ENCODE measurements at places on chromosomes 7 and 10.

GRCh38 chr10:132827423-132827789 is 41.5 kb upstream of the NKX6-2 start:
- DNase-seq: no peak

DNA sequence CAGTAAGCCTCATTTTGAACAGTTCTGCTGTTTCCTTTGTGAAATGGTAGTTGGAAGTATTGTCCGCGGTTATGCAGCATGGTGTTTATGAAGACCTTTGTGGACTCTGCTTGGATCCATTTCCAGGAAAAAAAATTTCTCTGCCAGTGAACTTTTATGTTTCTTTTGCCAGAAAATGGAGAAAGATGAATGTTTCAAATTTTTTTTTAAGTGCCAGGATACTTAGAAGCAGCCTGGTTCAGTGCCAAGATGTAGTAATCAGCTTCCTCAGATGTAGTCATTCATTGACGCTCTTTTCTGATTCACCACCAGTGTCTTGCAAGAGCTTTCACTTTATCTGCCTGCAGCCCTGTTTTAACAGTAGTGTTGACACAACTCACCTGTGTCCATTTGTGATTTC is 258.2 kb downstream of the SDK1 start:
- no peak for DNase-seq

DNA sequence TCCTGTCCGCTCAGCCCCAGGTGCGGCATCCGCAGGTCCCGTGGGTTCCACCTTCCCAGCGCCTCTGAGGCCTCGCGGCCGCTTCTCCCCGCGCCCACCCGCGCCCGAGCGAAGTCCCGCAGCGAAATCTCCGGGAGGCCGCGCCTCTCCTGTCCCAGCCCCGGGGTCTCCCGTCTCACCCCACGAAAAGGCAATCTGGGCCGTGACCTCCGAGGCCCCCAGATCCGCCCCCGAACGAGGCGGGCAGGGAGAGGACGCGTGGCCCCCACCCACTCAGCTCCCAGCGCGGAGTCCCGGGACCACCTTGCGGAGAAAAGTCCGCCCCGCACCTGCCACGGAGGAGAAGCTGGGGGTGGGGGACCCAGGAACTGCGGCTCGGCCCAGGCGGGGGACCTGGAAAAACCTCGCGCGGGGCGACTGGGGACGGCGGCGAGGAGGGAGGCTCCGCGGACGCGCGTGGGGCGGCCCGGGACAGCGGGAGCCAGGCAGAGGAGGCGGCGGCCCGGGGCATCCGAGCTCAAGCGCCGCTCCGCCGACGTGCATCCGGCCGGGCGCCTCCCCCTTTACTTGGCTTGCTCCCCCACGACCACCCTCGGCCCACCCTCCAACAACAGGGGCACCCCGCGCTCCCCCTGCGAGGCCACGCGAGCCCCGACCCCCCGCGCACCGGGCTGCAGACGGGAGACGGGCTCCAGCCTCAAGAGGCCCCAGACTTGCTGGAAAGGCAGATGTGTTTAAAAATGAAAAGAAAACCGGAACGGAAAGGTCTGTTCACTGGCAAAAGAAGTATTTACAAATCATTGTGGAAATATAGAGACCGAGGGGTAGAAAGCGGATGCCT is 33.0 kb upstream of the RNF32 start:
- DNase-seq: no peak

DNA sequence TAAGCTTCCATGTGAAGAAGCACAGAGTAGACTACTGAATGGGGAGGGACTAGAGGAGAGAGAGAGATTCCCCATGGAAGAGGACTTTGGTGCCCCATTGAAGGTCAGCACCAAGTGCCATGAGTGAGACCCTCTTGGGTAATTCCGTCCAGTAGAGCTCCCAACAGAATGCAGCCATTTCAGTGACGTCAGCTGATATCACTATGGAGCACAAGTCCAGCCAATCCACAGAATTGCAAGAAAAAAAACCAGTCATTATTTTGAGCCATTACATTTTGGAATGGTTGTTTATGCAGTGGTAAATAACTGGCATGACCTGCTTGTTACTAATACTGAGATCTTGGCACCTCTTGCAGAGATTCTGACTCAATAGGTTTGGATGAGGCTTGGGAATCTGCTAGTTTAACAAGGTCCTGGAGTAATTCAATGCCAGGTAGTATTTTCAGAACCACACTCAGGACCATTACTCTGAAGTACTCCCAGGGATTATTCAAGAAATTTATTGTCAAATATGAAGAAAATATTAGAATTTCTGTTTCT is 52.6 kb upstream of the SP8 start:
- no peak for DNase-seq

DNA sequence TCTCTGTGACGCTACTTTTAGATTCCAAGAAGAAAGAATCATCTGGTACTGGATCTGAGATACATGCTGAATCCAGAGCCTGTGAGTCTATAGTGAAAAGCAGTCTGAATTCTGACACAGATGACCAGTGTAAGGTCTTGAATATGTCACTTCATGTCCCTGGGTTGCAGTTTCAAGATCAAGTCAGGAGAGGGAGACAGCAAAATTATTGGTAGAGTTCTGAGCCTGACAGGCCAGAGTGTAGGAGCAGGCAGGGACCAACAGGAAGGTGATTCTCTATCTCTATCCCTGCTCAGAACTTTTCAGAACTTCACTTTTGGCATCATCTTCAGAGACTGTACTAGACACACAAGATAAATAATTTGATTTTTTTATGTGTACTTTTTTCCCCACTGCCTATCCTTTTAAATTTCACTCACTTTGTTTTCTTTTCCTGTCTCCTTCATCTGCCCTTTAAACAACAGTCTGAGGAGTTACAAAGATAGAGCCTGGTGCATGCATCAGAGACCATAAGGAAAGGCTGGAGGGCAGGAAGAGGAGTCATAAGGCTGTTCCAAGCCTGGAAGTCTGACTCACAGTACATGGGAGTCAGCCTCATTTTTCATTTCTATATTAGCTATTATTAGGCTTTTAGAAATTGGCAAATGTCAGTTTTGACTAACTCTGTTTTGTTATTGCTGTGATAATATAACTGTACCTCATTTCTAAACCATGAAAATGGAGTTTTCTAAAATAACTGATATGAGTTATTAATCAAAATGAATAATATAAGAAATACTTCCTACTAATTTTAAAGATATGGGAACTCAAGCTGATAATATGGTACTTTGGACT is 120.2 kb upstream of the TMEM229A start:
- DNase-seq: no peak

DNA sequence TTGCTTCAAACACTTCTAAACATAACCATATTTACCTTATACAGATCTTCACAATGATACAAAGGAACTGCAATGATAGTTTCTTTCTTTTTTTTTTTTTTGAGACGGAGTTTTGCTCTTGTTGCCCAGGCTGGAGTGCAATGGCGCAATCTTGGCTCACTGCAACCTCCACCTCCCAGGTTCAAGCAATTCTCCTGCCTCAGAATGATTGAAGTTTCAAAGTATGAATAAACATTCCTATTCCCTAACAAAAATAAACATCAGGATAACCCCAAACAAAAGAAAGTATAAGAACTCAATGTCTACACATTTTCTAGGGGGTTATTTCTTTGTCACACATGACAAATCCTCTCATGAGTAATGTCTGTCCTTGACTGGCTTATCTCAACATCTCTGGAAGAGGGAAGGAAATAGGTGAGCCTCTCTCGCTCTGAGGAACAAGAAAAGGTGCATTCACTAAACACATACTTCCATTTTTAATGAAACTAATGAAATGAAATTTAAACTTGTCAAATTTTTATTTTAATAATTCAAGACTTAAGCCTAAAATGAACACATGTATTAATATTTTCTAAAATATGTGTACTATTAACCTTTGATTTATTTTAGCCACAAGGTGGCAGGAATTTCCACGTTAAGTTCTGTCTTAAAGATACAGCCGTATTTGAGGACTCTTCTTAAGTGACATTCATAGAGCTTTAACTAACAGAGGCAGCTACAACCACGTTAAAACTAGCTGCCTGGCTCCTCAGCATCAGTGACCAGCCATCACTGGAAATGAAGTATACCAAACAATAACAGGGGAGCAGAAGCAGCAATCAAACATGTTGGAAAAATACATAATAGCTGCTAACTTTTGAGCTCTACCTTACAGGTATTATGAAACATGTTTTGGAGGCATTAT is 58.3 kb downstream of the MALSU1 start:
- no peak for DNase-seq

DNA sequence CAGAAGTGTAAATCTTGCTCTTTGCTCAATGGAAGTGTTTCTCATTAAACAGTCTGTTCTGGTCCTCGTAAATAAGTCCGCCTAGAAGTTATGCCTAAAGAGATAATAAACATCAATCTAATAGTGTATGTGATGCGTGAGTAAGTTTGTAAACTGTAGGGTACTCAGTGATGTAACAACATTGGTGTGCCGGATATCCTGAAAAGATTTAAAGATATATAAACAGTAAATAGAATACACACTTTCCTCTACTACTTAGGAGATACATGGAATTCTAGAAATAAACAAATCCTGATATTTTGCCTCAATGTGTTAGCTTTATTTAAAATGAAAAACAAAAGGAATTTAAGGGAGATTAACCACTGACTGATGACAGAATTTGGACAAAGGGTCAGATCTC is 123.5 kb downstream of the AHR start:
- DNase-seq: no peak

DNA sequence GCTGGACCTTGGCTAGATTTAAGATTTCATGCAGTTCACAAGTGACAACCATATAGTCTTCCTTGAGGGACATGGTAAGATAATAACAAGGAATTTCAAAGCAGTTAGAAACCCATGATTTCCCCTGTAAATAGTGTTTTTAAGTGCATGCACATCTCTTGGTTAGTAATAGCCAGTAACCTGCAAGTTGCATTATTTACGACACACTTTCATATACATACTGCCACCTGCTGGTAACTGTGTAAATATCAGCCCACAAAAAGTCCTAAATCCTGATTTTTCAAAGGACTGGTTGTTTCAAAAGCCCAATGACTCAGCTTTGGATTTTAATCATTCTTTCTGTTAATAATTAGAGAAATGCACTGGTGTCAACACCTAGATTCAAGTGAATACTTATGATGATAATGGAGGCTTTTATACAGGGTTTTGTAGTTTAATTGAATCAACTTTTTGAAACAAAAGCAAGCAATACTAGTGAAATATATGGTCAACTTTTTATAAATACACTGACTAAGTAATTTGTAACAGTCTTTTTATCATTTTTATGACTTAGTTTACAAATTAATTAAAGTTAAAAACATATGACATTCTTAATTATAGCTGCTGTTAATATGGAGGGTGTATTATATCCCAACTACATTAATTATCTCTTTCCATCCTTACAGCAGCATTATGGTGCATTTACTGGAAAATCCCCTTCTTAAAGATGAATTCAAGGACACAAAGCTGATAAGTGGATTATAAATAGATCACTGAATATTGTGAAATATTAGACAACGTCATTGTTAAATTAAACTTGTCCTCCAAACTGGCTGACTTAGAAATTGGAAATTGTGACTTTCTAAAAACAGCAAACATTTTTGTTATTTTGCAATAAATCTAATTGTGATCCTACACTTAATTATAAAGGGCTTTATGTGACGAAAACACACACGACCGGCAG is 367.7 kb upstream of the SEMA3D start:
- no peak for DNase-seq

DNA sequence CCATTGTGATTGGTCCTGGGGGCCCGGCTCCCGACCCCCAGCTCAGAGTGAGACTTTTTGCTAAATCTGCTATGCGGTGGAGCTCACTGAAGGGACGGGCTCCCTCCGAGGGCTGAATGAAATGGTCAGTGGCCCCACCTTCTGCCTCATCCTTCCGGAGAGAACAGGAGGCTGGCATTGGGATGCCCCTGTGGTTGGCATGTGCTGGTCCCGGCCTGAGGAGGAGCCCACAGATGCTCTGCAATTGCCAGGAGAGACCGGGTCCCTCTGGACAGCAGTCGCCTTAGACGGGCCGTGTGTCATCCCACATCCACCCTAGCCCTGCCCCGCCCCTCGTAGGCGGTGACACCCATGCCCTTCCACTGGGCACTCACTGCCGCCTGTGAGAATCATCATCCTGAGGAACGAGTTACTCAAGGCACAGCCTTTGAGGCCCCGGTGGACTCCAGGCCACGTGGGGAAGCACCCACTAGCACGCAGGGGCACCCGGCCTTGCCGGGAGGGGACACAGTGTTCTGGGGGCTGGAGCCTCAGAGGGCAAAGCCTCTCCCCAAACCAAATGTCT is 21.2 kb upstream of the DPYSL4 start:
- DNase-seq: no peak
